Spinal cord (tissue), 10 donors: ENCODE measurements at places on chromosomes 1 and 21. TPM values are rescaled to one million over a fixed set of nuclear protein-coding genes. Genes with fewer than 3 reads are reported as not detected.

Gene PSEN2
- 24.1 TPM for total RNA-seq

Gene KCNE2
- total RNA-seq: 0.30 TPM

Gene CCDC30
- total RNA-seq: 19.1 TPM

Gene DYNLT5
- 25.4 TPM for total RNA-seq

Gene NUCKS1
- 260 TPM for total RNA-seq

Gene C1orf185
- total RNA-seq: not detected

Gene JUN
- 151 TPM for total RNA-seq

Gene LCE2A
- not detected for total RNA-seq

Gene GJA5
- total RNA-seq: 3.5 TPM

Gene AGO4
- 18.7 TPM for total RNA-seq

Gene LHX8
- total RNA-seq: not detected

Gene PROK1
- 0.30 TPM for total RNA-seq

Gene FAM163A
- total RNA-seq: 0.55 TPM

Gene GLIS1
- total RNA-seq: 0.50 TPM

Gene RHBDL2
- total RNA-seq: 0.69 TPM

Gene PTGS2
- total RNA-seq: 3.4 TPM

Gene IFI16
- 29.5 TPM for total RNA-seq

Gene ETS2
- total RNA-seq: 35.6 TPM

Gene CLSTN1
- 131 TPM for total RNA-seq

Gene OR2T11
- total RNA-seq: not detected

Gene NPR1
- total RNA-seq: 6.3 TPM

Gene OR10J1
- not detected for total RNA-seq

Gene NBPF15
- total RNA-seq: 41.9 TPM

Gene DYNLT4
- 4.0 TPM for total RNA-seq

Gene ADAMTS5
- total RNA-seq: 20.1 TPM

Gene DVL1
- 68.7 TPM for total RNA-seq

Gene RHCE
- 4.2 TPM for total RNA-seq

Gene NPPA
- total RNA-seq: 0.99 TPM

Gene A3GALT2
- total RNA-seq: not detected

Gene TCHH
- 0.06 TPM for total RNA-seq
